Activated naive CD8-positive, alpha-beta T cell treated with anti-CD3 and anti-CD28 coated beads, Interleukin-2, amount 50 U/mL, for 24 hours (primary cell): ENCODE measurements at places on chromosomes 13 and 19.

DNA sequence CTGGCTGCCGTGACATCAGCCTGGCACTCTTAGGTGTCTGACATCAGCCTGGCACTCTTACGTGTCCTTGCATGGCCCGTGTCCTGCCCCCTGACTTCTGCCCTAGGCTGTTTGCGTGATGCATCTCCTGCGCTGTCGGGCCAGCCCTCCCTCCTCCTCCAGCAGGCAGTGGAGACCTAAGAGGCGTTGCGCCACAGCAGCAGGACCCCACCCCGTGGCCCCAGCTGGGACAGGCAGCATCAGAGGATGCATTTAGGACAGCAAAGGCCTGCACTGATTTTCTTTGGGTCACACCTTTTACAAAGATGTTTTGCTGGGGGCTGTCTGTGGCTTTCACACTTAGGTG, 65.3 kb downstream of the GPR12 start:
- no peak overlapping the region for H3K4me3 ChIP-seq
- H3K27ac ChIP-seq, result no peak overlapping the region
- H3K4me1 ChIP-seq, result no peaks in the 10 kb centered on the region
- H3K27me3 ChIP-seq, result peaks cover 7% of the 10 kb centered on the region
- no peaks in the 10 kb centered on the region for H3K36me3 ChIP-seq

DNA sequence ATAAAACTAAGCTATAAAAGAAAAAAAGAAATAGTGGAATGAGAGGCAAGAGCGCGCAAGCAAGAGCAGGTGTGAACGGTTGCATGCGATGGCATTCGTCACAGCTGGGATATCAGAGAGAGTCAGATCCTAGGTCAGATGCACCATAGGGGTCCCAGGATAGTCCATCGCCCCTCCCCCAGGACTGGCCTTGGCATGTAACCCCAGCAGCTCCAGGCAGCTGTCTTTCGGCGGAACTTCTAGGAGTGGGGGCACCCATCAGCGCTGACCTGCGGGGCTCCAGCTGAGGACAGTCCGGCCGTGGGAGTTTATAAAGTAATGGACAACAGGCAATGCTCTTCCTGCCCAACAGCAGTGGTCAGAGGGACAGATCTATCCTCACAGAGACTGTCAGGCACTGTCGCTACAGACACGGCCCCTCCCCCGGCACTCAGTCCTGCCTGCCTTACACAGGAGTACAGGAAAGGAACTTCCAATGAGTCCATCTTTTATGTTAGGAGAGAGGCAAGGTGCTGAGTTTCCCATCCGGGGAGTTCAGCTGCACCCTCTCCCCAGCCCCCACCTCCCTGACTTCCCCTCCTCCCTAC, 1.4 kb downstream of the SIAH3 start:
- H3K4me3 ChIP-seq, result peak overlapping the region; percentile 81
- H3K36me3 ChIP-seq, result no peaks in the 10 kb centered on the region
- peaks cover 32% of the 10 kb centered on the region for H3K27me3 ChIP-seq
- peaks cover 51% of the 10 kb centered on the region for H3K4me1 ChIP-seq
- no peak for DNase-seq

GRCh38 chr19:16922949-16923348, 34.1 kb downstream of the F2RL3 start:
- DNase-seq, result no peak
- H3K27ac ChIP-seq, result no peak overlapping the region
- peaks cover 7% of the 10 kb centered on the region for H3K27me3 ChIP-seq
- no peak overlapping the region for H3K4me3 ChIP-seq

DNA sequence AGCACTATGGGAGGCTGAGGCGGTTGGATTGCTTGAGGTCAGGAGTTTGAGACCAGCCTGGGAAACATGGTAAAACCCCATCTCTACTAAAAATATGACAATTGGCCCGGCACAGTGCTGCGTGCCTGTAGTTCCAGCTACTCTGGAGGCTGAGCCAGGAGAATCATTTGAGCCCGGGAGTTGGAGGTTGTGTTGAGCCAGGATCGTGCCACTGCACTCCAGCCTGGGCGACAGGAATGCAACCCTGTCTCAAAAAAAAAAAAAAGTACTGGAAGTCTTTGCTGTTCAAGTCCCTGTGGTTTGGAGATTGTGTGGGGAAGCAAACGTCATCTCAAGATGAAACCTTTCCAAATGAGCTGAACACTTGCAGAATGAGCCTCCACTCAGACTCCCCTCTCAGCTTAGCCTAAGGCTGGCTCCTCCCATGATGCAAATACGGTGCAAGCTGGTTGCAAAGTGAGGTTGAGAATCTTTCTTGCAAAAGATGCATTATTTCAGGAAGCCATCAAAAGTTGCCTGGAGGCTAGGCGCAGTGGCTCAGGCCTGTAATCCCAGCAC, 46.2 kb downstream of the MYO9B start:
- H3K4me1 ChIP-seq, result peaks cover 31% of the 10 kb centered on the region
- DNase-seq, result no peak
- peaks cover 23% of the 10 kb centered on the region for H3K36me3 ChIP-seq
- H3K4me3 ChIP-seq, result no peak overlapping the region

GRCh38 chr13:44302940-44303575, 70.6 kb upstream of the SERP2 start:
- H3K4me1 ChIP-seq, result peaks cover 56% of the 10 kb centered on the region
- no peak overlapping the region for H3K4me3 ChIP-seq
- H3K27me3 ChIP-seq, result peaks cover 13% of the 10 kb centered on the region
- no peak for DNase-seq

DNA sequence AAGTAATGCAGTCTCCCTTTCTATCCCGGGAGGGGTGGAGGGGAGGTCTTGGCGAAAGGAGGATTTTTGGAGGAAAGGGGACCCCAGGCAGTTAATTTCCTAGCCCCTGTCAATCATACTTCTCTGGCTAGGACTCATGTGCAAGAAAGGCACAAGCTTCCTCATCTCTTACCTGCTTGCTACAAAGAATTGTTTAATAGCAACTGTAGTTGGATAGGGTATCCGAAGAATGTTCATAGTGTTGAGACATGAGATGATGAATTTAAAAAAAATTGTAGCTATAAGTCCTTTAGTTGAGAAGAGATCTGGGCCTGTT, 525 bp downstream of the BORA start:
- H3K4me1 ChIP-seq, result peaks cover 53% of the 10 kb centered on the region
- peaks cover 47% of the 10 kb centered on the region for H3K36me3 ChIP-seq
- H3K27ac ChIP-seq, result peak overlapping the region; percentile 92
- DNase-seq, result no peak

DNA sequence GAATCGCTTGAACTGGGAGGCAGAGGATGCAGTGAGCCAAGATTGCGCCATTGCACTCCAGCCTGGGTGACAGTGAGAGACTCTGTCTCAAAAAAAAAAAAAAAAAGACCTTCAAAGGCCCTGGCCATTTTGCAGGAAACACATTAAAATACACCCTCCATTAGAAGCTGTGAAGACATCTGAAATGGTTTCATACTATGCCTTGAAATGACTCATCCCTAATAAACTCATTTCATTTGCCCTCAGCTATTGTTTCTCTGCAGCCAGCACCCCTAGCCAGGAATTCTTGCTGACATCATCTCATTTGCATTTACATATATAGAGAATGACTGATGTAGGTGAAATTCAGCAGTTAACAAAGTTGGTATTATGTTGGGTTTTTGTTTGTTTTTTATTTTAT, 8.7 kb downstream of the EML2 start:
- DNase-seq, result no peak
- H3K4me3 ChIP-seq, result no peak overlapping the region
- peak overlapping the region; percentile 70 for H3K27ac ChIP-seq

GRCh38 chr19:47363758-47364531, 14.8 kb downstream of the DHX34 start:
- H3K36me3 ChIP-seq, result peaks cover 38% of the 10 kb centered on the region
- H3K4me1 ChIP-seq, result no peaks in the 10 kb centered on the region
- H3K27me3 ChIP-seq, result no peaks in the 10 kb centered on the region
- DNase-seq, result no peak
- no peak overlapping the region for H3K4me3 ChIP-seq

GRCh38 chr13:91408971-91409370, 10.6 kb downstream of the GPC5 start:
- no peaks in the 10 kb centered on the region for H3K4me1 ChIP-seq
- peaks cover 17% of the 10 kb centered on the region for H3K27me3 ChIP-seq
- H3K4me3 ChIP-seq, result no peak overlapping the region
- DNase-seq, result no peak

DNA sequence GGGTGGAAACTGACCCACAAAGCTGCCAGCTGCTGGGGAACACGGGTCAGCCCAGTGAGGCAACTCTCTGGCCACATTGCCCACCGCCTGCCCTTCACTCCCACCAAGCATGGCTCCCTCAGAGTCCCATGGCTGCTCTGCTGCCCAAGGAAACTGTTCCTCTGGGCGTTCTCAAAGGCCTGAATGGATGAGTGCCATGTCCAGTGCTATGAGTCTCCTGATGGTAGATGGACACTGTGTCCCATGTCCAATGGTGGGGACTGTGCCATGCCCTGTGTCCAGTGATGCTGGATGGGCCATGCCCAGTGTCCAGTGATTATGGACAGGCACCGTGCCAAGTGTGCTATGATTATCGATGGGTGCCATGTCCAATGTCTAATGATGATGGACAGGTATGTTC, 88.8 kb downstream of the ANKRD10 start:
- peaks cover 13% of the 10 kb centered on the region for H3K4me1 ChIP-seq
- H3K27me3 ChIP-seq, result peaks cover under 1% of the 10 kb centered on the region
- no peak overlapping the region for H3K4me3 ChIP-seq

DNA sequence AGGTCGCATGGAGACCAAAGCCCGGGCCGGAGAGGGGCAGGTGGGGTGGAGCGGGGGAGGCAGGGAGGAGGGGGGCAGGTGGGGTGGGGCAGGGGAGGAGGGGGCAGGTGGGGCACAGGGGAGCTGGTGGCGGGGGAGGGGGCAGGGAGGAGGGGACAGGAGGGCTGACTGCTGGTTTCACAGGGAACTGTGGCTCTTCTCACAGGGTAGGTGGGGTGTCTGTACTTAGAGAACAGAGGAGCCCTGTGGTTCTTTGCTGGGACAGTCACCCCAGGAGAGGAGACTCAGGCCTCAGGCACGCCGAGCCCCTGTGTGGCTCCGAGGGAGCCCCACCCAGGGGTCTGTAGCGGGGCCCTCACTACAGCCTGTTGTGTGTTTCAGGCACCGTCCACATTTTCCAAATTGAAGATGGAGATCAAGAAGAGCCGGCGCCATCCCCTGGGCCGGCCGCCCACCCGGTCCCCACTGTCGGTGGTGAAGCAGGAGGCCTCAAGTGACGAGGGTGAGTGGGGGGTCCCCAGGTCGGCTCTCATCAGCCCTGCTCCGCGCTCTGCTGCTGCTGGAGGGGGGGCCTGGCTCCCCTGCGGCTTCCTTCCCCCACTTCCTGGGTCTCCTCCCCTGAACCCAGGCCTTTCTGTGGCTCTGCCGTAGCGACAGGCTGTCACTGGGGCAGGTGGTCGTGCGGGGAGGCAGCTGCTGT, 162.7 kb downstream of the KDM4B start:
- H3K36me3 ChIP-seq, result no peaks in the 10 kb centered on the region
- H3K27me3 ChIP-seq, result no peaks in the 10 kb centered on the region
- peak overlapping the region; percentile 86 for H3K27ac ChIP-seq
- DNase-seq, result peak; percentile 26
- H3K4me1 ChIP-seq, result peaks cover 25% of the 10 kb centered on the region
